ENCODE measurements at places on chromosomes 2 and 18.

DNA sequence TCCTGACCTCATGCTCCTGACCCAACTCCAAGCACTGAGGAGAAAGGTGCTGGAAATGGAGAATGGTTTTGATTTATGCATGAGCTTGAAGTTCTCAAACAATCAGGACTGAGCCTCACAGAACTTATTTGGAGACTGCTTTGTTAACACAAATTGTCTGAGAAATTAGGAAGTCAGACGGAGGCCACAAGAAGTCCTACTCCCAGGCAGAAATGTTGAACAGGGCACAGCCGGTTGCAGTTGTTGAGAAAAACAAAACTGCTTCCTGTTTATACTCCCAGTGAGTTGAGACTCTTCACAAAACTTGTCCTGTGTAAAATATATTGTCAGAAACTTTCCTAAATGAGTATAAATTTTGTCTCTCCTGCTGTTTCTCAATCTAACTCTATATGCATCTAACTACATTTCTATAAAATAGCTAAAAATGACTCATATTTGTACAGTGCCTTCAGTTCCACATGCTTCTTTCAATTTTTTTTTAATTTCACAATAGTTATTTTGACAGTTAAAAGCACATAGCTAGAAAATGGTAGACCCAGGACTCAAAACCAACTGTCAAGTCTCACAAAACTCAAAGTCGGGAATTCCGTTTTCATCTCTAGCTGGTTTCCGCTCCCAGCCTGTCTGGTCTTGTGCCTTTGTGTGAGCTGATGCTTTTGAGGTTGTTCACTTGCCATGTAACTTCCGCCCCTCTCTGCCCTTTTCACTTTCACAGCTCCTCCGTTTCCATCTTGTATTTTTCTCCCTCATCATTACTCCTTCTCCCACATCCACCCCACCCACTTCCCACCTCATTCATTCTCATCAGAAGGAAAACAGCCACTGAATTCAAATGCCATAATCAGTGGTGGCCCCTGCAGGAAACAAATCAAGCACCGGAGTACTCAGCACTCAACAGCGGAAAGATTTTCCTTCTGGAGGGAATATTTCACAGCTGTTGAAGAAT is 215.0 kb downstream of the SUCLG1 start:
- DNase-seq, result no peak

DNA sequence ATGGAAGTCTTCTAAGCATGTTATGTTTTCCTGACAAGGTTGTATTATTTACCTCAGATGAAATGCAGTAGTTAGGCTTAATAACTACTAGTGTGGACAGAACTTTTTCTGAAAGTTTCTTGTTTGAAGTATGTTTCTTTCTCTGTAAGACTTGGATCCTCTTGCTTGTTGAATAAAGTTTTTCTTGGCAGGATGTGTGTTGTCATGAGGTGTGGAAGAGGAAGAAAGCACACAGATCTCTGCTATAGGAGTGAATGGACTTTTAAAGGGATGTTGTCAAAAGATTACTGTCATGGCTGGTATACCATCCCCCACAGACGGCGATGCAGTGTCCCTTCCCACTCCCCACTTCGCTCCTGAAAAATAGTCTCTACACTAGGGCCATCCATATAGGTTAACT is 2.6 kb downstream of the CAB39 start:
- no peak for DNase-seq

GRCh38 chr18:60809937-60810336 is 437.4 kb upstream of the MC4R start:
- no peak for DNase-seq

DNA sequence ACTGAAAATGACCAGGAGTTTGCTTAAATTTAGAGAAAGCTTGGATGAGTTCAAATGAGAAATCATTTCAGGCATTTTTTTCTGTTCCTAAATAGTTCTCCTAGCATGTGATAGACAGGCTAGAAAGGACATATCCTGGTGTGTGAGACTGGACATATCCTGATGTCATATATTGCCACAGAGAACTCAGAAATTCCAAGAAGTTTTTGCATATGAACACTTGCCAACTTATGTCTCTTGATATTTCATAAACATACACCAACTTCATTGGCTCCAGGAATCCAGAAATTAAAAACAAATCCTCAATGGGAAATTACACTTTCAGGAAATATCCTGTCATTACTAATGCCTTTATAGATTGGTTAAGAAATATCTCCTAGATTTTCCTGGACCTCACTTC is 2.9 kb upstream of the SERPINB4 start:
- no peak for DNase-seq

DNA sequence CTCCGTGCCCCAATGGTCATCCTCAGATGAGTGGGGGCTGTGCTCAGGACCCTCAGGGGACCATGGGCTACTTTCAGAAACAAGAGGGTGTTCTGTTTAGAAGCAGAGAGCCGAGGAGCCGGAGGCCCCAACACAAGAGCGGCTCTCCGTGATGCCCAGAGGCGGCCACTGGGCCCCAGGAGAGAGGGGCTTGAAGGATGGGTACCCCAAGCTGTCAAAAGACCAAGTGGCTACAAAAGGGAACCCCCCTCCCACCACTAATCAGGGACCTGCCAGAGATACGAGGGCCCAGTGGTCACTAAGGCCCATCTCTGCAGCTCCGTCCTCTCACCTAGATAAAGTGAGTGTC is 93.6 kb downstream of the HDAC4 start:
- DNase-seq, result no peak

GRCh38 chr18:54112356-54112755 is 112.1 kb downstream of the MBD2 start:
- no peak for DNase-seq

- no peak for DNase-seq
Observed at GRCh38 chr2:66684289-66684688, 249.4 kb downstream of the MEIS1 start.

- no peak for DNase-seq
Observed at GRCh38 chr2:15734674-15735483, 143.2 kb downstream of the DDX1 start.
